ENCODE measurements at places on chromosomes 13 and 19.

GRCh38 chr13:113116206-113116800 lies 6.3 kb upstream of the F10 start:
- DNase-seq: no peak

GRCh38 chr19:51055866-51056265 lies 9.0 kb downstream of the KLK13 start:
- DNase-seq: no peak

DNA sequence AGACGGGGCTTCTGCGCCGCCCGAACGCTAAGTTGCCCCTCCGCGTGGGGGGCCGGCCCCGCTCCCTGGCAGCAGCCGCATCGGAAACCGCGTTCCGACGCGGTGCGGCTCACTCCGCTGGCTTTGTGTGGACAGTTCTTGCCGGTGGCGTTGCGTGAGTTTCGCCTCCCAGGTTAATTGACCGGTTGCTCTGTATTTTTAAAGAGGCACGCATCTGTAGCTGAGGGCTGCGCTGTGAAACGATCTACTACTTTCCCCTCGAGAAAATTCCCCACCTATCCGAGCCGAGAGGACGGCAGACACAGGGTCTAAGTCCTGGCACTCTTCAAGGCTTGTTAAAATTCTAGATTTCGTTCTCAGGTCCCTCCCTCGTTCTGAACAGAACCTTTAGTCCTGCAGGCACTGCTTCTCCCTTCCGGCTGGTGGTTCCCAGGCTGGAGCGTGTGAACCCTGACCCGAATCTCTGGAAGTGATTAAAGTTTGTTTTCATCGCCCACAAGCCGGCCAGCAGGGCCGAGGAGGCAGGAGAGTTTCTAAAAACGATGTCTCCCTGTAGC lies 933 bp downstream of the ARHGEF7 start:
- peak; percentile 60 for DNase-seq

DNA sequence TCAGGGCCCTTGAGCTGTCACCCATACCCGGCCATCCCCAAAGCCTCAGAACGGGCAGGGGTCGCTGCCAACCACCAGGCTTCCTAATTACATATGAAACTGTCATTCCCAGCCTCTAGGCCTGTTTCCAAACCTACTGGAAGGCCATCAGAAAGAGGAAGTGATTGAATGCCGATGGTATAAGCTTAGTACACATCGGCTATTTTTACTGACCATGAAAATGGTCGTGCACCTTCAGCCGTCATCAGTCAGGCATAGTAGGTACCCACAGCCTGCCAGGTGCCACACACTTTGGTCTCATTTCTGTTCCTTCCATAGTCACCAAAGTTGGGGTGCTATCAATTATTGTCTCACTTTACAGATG lies 10.2 kb downstream of the KRI1 start:
- DNase-seq: no peak

DNA sequence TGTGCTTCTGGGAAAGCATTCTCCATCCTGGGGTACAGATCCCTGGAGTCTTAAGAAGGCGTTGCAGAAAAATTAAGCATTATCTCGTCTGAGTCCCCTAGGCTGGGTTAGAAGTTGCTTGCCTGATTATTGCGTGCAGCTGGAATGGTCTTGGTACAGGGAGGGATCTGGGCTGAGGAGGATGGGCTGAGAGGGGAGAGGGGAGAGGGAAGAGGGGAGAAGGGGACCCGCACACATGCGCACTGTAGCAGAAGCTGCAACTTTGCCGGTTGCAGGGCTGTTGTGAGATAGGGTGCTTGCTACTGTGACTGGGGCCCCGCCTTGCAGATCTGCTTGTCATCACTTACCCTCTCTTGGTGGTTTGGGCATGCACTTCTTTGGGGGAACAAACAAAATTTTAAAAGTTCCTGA lies 316.8 kb downstream of the DLEU7 start:
- DNase-seq: no peak

- peak; percentile 56 for DNase-seq
Observed at GRCh38 chr13:99658261-99658991, 157.2 kb downstream of the TM9SF2 start.

DNA sequence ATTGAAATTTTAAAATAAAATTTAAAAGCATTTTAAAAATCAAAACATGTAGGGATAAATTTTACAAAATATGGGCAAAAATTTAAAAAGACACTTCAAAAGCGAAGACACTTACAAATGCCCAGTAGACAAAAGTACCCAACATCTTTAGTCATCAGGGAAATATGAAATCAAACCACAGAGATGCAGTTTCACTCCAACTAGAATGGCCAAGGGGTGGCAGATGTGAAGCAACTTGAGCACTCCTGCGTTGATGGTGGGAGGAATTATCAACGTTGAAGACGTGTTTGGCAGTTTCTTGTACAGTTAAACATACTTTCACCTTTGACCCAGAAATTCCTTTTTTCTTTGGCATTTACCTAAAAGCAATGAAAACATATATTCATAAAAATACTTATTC lies 518.0 kb upstream of the SGCG start:
- no peak for DNase-seq

- DNase-seq: no peak
Observed at GRCh38 chr13:91017669-91018053, 329.8 kb upstream of the MIR17HG start.

DNA sequence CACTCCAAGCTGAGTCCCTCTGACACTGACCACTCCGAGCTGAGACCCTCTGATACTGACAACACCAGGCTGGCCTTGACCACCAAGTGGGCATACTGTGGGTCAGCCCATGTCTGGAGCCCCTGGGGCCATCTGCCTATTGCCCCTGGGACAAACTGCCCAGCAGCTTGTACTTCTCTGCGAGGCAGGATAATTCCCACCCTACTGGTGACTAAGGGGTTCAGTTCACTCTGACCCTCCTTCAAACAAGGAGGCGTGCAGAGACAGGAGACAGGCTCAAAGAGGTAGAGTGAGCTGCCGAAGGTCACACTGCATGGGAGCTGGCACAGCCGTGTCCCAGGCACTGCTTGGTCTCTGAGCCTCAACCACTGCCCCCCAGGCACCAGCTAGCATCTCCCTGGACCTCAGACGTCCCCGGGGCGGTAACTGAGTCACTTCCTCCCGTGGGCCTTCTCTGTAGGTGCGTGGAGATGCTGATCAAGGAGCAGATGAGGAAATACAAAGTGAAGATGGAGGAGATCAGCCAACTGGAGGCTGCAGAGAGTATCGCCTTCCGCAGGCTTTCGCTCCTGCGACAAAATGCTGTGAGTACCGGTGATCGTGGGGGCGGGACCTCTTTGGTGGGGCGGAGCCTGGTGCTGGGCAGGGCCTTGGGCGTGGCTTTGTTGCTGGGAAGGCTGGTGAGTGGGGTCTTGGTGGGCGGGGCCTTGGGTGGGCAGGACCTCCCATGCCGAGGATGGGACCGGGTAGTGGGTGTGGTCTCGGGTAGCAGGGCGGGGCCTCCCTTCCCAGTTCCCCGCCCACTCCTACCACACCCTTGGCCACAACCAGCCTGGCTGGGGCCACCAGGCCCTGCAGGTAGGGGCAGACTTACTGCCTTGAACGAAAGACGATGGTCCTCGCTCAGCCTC lies 5.8 kb upstream of the USE1 start:
- DNase-seq: no peak

GRCh38 chr13:40496035-40496810 lies 170.2 kb downstream of the FOXO1 start:
- DNase-seq: no peak

- no peak for DNase-seq
Observed at GRCh38 chr13:76991432-76991795, 467 bp upstream of the CLN5 start.

DNA sequence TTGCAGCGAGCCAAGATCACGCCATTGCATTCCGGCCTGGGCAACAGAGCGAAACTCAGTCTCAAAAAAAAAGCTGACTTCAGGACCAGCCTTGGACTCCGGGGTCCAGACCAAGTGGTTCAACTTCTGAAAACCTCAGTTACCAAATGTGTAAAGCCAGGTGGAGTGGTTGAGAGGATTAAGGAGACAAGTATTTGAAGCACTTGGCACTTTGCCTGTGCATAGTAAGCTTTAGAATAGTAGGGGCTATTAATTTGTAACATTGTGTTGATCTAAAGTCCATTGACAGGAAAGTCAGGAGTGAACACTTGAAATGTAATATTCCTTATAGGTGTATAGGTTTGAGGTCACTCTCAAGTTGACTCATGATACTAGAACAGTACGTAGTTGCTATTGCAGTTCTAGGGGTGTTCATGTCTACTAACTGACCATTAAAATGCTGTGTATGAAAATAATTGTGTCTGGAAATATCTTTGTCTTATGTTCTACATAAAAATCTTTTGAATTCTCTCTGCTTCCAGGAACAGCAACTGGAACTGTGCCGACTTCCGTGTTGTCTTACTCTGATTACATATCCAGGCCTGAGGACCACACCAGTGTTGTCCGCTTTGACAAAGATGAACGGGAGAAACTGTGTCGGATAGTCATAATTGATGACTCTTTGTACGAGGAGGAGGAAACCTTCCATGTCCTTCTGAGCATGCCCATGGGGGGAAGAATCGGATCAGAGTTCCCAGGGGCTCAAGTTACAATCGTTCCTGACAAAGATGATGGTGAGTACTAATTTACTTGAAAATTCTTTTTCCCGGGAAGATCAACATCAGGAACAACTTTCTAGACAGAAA lies 97.4 kb downstream of the FREM2 start:
- no peak for DNase-seq

- DNase-seq: no peak
Observed at GRCh38 chr19:18645035-18645511, 8.2 kb downstream of the KLHL26 start.

DNA sequence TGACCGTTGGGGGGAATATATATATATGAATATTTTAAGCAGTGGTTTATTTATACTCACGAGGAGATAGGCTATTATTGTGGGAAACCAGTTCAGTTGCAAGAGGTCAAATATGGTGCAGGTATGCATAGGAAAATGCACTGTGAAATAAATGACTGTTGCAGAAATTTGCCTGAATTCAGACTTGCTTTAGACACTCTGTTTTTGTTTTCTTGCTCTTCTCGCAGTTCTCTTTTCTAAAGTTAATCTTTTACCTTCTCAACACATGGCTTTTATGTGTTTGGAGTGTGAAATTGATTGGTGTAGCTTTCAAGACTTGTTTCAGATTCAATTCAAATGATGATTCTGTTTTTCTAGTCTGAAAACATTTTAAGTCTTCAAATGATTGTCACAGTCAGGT lies 109.7 kb downstream of the LRCH1 start:
- DNase-seq: no peak

DNA sequence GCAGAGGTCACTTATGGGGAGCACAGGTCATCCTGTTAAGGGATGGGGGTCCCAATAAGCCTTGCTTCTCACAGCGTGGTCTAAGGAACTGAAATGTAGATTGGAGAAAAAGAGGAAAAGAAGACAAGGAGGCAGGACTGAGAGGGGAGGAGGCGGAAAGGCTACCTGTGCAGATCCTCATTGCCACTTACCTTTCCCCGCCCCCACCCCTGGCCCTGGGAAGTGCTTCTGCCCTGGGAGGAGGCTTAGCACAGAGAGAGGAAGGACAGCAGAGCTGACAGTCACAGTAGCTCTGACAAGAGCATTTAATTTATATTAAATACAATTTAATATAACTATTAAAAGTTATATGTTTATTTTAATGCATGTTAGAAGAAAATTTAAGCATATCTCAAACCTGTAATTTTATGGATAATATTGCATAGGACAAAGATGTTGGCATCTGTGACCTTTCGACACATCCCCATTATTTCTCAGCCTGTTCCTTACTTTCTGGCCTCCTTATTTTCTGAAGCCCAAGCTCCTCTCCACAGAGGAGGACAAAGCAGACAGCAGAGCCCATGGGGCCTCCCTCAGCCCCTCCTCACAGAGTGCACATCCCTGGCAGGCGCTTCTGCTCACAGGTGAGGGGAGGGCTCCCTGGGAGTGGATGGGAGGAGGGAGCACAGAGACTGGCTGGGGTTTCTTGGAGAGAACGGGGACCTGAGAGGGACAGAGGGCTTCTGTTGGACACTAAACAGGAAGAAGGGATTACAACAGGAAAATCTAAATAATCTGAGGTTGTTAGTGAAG lies 23.4 kb downstream of the CEACAM21 start:
- no peak for DNase-seq

- no peak for DNase-seq
Observed at GRCh38 chr13:113560645-113561416, 23.7 kb upstream of the TFDP1 start.

DNA sequence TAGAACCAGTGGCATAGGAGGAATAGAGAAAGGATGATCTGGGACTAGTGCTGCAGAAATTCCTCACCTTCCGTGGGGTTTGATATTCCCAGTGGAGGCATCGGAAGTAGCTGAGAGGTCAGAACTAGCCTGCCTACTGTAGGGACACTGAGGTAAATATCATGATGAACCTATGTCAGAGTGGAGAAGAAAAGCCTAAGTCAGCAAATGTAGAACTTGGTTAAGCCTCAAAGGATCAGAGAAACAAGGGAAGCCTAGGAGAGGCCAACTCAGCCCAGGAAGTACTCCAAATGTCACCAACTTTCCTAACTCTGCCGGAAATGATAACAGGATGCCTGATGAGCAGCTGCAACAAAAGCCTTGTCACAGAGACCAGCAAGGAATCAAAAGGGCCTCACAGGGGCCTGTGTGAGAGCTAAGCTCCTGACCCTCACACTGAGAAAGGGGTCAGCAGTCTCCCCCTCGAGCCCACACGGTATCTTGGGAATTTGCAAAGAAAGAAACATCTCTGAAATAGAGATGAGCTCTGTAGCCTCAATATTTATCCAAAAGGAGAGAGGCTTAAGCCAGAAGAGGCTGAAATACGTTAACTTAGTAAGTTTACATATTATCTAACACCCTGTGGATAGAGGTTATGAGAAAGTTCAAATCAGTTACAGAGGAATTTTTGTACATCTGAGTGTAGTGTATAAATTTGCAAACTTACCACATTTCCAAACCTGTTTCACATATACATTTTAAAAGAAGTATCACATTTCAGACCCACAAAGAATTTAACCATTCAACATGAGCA lies 1064.3 kb downstream of the DIAPH3 start:
- peak; percentile 31 for DNase-seq

DNA sequence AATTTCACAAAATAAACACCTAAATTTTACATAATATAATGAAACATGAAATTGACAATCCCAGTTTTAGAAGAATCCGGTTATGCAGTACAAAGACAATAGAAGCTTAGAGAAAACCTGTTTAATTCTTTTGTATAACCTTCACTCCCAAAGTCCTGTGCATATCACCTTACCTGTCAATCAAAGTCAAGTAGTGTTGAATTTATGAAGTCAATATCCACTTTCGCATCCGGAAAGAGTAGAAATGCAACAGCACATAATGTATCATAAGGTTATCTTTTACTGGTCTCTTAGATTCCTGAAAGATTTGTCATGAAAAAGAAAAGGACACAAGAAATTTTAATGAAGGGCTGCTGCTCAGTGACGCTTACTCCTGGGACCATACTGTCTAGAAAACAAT lies 1112.6 kb downstream of the PCDH9 start:
- DNase-seq: no peak

Data from fibroblast of skin of left quadriceps (primary cell).